ENCODE measurements at places on chromosomes 12 and 14. TPM values are rescaled to one million over a fixed set of nuclear protein-coding genes. Genes with fewer than 3 reads are reported as not detected.

The NFE2 gene
- total RNA-seq: not detected

The KRT74 gene
- total RNA-seq: not detected

DNA sequence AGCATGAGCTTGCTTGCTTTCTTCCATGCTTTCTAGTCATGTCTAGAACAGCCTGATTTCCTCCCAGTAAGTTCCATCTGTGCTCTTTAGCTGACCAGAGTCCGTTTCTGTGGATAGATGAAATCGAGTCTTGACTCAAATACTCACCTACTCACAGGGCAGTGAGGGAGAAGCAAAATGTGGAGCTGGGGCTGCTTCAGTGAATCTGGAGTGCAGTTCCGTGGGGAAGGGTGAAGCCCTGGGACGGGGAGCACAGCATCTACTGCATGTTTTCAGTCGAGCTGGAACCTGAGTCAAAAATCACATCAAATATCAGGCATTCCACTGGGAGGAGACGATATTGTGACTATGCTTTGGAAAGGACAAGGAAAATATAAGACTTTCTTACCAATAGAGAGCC, 70.3 kb upstream of the PRMT8 start:
- DNase-seq: no peak

The GALNT4 gene
- total RNA-seq: 0.98 TPM

DNA sequence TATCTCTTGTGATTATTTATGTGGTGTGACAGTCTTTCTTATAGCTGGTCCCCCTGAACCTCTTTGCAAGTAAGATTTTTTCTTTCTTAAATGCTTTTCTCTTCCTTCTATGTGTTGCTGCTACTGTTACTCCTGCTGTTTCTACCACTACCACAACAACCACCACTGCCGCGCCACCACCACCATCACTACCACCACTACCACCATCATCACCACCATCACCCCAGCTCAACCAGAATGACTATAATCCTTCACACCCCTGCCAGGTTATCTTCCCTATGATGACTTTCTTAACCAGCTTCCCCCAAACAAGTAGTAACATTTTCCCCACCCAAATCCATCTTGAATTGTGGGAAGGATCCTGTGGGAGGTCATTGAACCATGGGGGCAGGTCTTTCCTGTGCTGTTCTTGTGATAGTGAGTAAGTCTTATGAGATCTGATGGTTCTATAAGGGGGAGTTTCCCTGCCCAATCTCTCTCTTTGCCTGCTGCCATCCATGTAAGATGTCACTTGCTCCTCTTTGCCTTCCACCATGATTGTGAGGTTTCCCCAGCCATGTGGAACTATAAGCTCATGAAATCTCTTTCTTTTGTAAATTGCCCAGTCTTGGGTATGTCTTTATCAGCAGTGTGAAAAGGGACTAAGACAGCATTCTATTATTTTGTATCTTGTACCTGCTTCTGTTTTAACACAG, 52.2 kb downstream of the CHST11 start:
- no peak for DNase-seq

The SCAF11 gene
- total RNA-seq: 63.4 TPM

- DNase-seq: no peak
These were observed 6.6 kb downstream of the FOXG1 start for GRCh38 chr14:28773176-28773575.

GRCh38 chr12:8590842-8591545, 21.7 kb downstream of the AICDA start:
- DNase-seq: no peak

DNA sequence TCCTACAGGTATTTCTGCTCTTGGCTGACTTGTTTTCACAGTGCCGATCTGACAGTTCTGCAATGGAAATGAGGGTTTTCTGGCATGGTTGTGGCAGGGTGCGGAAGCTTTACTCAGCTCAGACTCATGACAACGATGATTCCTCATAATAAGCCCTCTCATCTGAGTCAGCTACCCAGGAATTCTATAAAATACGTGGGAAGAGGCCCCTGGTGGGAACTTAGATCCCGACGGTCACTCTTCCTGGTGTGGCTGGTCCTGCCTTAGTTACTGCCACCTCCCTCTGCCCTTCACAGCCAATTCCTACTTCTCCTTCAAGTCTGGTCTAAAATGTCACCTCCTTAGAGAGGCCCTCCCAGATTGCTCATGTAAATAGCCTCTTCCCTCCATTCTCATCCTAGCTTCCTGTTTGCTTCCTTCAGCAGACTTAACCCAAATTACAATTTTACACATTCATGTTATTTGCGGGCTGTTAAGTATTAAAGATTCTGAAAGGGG, 104.2 kb upstream of the MAP1LC3B2 start:
- no peak for DNase-seq

GRCh38 chr12:116600959-116601918, 42.1 kb downstream of the MAP1LC3B2 start:
- no peak for DNase-seq

The RNF212B gene
- not detected for total RNA-seq

The PPP1R1A gene
- 47.6 TPM for total RNA-seq

The PKP2 gene
- 2.5 TPM for total RNA-seq

DNA sequence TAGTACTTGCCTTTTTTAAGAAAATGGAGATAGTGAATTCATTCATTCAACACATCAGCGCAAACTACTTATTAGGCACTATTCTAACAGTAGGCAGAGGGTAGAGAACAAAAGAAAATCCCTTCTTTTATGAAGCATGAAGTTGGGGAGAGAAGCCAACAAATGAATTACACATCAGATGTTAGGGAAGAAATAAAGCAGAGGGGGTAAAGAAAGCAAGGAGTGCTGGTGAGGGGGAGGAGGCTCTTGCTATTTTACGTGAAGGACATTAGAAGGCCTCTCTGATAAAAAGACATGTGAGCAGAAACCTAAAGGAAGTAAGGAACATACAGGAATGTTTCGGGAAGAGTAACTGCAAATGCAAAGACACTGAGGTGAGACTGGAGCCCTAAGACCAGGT, 22.2 kb downstream of the TFCP2 start:
- no peak for DNase-seq

DNA sequence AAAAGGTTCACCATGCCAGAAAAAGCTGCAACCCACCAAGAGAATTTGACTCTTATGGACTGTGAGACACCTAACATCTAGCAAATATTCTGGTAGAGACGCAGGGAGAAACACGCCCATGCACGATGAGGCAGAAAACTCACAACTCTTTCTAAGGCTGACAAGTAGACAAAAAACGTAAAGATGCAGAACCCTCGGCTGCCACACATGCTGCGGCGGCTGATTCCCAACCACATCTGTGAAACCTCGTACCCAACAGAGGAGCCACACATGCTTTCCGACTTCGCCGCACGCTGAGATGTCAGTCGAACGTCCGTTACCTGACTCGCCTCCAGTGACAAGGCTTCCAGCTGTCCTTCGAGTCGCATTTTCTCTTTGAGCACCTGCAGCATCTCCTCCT, 21.8 kb downstream of the GOLGA3 start:
- DNase-seq: no peak

GRCh38 chr12:124438437-124439056, 128.9 kb downstream of the NCOR2 start:
- DNase-seq: no peak

GRCh38 chr12:27094726-27095125, 12.3 kb upstream of the C12orf71 start:
- DNase-seq: no peak

GRCh38 chr12:112939761-112940381, 1.6 kb downstream of the OAS3 start:
- DNase-seq: no peak

DNA sequence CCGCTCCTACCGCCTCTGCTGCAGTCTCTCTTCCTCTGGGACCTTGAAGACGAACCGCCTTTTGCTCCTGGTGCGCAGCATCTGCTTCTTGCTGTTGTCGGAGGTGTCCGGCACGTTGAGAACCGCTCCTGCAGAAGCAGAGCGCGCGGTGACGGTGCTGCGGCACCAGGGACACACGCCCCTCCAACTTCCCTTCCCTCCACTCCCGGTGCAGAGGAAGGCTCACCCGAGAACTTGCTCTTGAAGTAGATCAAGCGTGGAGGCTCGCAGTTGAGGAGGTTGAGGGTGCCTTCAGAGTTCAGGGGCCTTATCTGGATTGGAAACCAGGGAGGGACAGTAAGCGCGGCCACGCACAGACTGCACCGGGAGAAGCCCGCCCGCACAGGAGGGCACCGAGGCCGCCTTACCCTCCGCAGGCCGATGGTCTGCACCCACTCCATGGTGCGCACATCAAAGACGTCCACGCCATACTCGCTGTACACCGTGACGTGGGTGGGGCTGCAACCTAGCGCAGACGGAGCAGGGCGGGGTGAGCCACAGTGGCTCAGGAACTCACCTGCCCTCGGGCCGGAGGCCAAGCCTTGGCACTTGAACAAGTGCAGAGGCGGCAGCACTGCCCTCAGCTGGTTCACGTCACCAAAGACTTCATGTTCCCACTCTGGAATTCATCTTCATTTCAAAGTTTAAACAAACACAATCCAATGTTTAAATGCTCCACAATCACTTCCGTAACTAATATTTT, 17.5 kb downstream of the AMN start:
- no peak for DNase-seq

DNA sequence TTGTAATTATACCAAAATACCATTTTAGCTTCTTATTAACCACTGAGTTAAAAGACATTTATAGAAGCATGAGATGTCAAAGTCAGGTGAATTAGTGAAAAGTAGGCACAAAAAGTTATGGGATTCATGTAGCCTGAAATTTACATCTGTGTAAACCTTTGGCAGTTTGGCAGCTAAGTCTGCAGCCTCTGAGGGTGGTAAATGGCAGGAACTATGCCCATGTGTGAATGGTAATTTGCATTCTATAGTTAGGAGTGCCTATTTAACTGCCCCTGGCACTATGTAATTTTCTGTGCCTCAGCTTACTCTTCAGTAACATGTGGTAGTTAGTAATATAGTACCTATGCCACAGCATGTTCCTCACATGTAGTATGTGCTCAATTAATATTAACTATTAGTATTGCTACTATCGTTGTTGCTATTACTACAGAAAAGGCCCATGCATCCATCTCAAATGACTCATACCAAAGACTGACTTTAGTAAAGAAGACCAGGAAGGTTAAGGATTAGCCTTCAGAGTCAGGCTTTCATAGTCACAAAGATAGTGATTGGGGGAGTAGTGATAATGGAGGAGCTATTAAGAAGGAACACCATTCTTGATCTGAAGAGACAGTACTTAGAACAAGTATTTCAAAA, 258.7 kb upstream of the BTG1 start:
- DNase-seq: no peak

- no peak for DNase-seq
These were observed 94.5 kb downstream of the DNAI7 start for GRCh38 chr12:25100194-25101091.

The B4GALNT3 gene
- 3.3 TPM for total RNA-seq
